Astrocyte of the spinal cord (primary cell): ENCODE measurements at places on chromosomes 7 and 10.

- DNase-seq, result no peak
Observed at GRCh38 chr7:68823996-68824780, 774.1 kb upstream of the AUTS2 start.

- DNase-seq, result no peak
Observed at GRCh38 chr10:110134917-110135316, 72.5 kb upstream of the MXI1 start.

DNA sequence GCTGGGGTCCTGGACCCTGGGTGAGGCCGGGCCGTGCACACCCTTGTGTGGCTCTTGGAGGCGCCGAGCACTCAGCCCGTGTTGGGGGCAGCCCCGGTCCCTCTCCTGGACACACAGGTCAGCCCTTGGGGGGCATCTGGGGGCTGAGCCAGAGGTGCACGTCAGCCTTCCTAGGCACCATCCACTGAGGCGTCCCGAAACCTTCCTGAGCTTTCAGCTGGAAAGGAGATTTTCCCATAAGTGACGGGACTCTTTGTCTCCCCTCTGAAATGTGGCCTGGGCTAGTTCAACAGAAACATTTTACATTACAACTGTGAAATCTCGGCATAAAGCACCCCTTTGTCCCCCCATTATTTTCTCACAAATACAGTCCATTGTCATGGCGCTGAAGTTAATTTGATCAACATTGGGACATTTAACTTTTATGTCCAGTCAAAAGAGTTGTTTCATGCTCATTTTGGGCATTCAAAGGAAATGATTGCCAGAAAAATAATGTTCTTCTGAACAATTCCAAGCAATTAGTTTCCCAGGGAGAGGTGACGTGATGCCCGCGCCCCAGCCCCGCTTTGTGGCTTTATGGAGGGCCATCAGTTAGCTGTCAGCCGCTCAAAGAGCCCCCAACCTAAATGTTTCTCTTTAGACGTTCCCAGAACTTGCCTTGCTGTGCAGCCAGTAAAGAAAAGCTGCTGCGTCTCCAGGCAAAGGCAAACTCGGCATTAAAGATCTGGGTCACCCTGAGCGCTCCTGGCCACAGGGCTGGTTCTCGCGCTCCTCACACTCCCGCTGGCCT is 70.8 kb downstream of the NKX6-2 start:
- DNase-seq, result peak; percentile 22

- DNase-seq, result no peak
Observed at GRCh38 chr10:75070476-75070875, 41.0 kb upstream of the SAMD8 start.

- DNase-seq, result peak; percentile 59
Observed at GRCh38 chr7:129843365-129843898, 109.3 kb downstream of the UBE2H start.

DNA sequence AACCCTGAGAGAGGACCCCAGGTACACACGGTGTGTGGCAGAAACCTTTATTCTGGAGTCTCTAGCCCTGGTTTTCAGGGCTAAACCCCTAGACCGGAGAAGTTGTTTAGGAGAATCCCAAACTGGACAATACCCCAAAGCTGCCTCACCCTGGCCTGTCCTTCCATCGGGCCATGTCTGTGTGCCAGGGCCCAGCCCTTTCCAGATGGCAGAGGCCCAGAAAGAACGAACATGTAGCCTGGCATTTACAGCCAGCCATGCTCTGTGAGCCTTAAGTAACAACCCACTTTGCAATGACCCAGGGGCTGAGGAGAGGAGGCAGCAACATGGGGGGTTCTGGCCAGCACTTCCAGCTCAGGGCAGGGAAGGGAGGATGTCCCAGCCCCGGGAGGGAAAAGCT is 142.1 kb downstream of the NEURL1 start:
- DNase-seq, result no peak

- no peak for DNase-seq
Observed at GRCh38 chr7:80347173-80347572, 164.7 kb downstream of the GNAT3 start.

GRCh38 chr7:85081392-85081791 is 105.5 kb downstream of the SEMA3D start:
- no peak for DNase-seq

DNA sequence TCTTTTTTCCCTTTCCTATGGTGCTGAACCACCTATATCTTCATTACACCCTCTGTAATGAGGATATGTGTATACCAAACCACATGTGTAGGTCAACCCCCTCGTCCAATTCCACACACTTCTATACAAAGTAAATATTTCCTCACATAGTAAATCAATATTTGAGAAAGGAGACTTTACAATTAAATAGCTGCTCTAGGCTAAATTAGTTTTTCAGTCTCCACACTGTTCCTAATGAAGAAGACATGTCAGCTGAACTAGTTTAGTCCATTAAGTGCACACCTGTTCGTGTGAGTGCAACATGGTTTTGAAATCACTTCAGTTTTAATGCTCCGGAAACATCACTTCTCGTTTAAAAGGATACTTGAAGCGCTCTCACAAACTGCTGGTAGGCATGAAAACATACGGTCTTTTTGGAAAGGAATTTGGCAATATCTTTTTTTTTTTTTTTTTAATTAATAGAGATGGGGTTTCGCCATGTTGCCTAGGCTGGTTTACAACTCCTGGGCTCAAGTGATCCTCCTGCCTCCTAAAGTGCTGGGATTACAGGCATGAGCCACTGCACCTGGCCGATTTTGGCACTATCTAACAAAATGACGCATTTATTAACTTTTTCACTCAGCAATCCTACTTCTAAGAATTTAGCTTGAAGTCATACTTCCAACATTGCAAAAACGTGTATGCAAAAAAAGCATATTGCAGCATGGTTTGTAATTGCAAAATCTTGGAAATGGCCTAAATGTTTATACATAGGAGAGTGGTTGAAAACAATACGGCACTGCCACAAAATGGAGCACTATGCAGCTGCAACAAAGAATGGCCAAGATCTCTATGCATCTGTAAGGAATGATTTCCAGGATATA is 2.1 kb upstream of the XRCC2 start:
- DNase-seq, result no peak

DNA sequence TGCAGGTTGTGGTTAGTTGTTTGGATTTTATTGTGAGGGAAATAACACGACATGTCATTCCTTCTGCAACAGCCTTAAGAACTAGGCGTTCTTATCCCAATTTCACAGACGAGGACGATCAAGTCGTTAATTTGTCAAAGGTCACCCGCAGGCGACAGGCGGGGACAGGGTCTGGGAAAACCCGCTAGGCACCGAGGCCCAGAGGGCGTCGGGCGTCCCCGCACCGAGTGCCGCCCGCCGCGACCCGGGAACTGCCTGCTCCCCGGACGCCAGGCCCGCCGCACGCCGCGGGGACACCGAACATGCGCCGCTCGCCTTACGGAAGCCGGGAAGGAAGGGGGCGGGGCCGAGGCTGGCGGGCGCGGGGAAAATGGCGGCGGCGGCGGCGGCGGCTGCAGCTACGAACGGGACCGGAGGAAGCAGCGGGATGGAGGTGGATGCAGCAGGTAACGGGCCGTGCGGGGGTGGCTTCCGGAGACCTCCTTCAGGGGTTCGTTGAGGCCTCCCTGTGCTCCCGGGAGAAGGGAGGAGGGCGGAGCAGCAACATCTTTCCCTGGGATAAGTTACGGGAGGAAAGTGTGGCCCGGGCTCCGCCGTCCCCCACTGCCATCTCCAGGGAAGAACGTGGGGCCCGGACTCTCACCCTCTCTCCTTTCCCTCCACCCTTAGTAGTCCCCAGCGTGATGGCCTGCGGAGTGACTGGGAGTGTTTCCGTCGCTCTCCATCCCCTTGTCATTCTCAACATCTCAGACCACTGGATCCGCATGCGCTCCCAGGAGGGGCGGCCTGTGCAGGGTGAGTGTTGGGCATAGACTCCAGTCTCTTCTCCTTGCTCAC is at the start of gene COPS6:
COPS6 (plus strand) TSS at position 349 of the 837 bp plus-strand sequence; CDS start at position 371, 22 bp downstream.
- DNase-seq, result peak; percentile 75

DNA sequence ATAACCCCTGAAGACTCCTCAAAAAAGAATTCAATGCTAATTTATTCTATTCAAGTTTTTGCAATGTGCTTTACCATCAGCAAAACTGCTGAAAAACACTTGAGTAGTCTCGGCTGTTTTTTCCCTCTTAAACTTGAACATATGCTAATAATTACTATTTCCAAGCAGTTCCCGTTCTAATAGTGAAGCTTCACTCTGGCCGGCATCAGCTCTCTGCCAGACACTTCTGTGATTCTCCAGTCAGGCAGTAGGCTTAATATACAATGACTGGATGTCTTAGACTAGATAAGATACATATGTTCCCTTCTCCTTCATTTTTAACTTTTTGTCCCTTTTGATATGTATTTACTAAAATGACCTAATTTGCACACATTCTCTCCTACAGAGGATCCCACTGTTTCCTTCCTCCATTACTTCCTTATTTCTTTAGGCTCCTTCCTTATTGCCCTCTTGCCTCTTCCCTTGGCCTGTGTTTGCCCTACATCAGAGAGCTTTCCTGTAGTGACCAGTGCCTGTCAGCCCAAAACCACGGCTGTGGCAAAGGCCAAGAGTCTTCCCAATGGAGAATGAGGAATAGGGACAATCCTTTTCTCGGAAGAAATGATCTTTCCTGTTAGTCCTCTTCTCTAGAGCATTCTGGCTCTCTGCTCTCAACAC is 23.5 kb downstream of the HEPACAM2 start:
- no peak for DNase-seq

DNA sequence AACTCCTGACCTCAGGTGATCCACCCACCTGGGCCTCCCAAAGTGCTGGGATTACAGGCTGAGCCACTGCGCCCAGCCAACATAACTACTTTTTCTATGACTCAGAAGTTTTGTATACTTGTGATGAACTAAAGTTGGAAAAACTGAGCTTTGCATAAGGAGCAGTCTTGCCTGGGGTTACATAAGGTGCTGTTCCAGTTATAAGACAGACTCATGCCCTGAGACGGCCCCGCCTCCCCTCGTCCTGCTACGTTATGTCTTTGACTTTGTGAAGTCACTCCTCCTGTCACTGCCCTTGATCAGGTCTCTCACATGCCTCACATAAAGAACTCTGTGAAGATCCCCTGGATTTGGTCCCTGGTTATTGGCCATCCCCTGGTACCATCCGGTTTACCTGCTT is 40.4 kb upstream of the OPN4 start:
- DNase-seq, result no peak

DNA sequence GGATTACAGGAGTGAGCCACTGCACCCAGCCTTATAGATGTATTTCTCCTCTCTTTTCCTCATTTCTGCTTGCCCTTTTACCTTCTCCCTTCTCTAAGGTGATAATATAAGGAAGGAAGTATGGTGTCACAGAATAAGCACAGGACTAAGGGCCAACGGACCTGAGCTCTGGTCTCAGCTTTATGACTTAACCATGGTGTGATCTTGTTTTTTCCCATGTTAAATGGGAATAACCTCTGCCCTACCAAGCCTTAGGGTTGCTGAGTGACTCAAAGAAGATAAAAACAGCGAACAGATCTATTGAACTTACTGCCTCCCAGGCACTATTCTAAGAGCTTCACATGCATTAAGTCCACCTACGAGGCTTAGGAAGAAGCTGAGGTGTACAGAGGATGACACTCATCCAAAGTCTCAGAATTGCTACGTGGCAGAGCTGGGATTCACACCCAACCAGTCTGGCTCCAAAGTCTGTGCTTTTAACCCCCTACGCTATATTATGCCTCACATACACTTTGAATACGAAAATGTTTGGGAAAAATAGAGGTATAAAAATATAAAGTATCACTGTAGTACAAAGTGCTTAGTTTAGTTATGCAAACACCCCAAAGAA is 5.6 kb downstream of the UROS start:
- DNase-seq, result no peak

DNA sequence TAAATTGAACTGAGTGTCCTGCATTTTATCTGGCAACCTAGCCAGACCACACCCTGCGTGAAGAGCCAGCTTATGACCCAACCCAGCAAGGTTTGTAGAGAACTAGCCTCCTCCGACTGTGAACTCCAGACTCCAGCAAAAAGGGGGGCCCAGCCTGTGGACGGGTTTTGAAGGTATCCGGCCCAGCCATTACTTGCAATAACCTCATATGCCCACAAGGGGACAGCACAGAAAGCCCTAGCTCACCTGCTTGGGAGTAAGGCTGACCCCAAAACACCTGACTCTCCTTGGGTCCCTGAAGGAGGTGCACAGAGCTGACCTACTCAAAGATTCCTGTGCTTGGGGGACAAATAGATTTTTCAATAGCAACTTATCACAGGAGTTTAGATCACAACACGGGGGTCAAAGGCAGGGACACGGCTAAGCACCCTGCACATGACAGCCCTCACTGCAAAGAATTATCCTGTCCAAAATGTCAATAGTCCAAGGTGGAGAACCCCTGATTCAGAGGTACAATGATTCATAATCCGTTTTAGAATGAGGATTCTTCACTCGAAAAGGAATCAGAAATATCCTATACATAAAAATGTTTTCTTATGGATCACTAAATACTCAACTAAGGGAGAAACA is 4.6 kb downstream of the TRPV6 start:
- DNase-seq, result peak; percentile 3

- DNase-seq, result no peak
Observed at GRCh38 chr7:77529279-77529678, 7.8 kb upstream of the PTPN12 start.

DNA sequence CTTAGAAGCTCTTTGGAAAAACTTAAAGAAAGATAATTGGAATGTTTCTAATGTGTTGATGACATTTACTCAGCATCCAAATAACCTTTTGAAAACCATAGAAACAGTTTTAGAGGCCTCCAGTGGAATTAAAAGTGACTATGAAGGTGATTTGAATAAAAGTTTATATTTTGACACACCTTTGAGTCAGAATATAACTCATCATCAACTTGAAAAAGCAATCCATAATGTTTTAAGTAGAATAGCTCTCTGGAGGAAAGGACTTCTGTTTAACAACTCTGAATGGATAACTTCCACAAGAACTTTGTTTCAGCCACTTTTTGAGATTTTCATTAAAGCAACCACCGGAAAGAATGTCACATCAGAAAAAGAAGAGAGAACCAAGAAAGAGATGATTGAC is 108.2 kb downstream of the ABCA13 start:
- DNase-seq, result no peak

DNA sequence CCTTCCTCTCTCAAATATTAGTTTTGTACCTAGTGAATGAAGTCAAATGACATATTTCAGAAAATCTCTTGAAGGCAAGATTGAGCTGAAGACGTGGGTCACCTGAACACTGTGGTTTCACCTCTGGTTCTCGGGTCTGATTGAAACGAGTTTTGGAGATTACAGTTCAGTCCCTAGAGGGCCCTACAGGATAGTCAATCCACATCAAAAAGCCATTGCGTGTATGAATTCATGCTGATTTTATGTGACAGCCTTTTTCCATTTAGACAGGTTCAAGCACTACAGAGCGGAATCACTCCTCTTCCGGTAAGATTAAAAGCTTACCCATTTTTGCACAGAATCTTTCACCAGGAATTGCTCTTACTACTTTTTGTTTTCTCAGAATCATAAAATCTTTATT is 62.2 kb downstream of the VIM start:
- peak; percentile 9 for DNase-seq

- no peak for DNase-seq
Observed at GRCh38 chr7:34488766-34489165, 169.3 kb upstream of the NPSR1 start.

- DNase-seq, result no peak
Observed at GRCh38 chr7:54663186-54663585, 95.8 kb downstream of the SEC61G start.

- peak; percentile 36 for DNase-seq
Observed at GRCh38 chr7:140349144-140349771, 49.1 kb downstream of the SLC37A3 start.
